ENCODE measurements at places on chromosomes 16 and 17.
A peak's percentile ranks its signal among the peaks of the same experiment; 100 is the strongest.

GRCh38 chr17:81230043-81230820 is 7.5 kb upstream of the CEP131 start:
- no peak for DNase-seq

- DNase-seq: peak; percentile 84
Measured at GRCh38 chr16:67396159-67397035, 3.1 kb upstream of the TPPP3 start.

GRCh38 chr17:80790981-80791742 is 200.5 kb upstream of the CHMP6 start:
- DNase-seq: no peak

DNA sequence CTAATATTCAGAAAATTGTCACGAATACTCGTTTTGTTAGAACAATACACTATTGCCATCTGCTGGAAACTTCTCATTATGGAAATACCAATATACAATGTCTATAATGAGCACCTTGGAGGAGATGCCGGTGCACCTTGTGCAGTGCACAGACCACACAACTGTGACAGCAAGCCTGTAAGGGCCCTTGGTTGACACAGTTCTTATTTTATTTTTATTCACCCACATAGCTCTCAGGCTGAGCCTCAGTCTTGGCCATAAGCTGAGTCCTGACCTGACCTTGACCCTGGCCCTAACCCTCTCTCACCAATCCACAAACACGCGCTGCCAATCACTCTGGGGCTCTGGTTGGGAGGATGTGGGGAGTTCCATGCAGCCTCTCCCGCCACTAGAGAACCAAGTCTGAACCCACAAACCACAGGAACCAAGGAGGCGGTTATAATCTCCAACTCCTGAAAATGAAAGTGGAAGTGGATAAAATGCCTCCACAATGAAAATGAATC is 7.6 kb downstream of the AIPL1 start:
- peak; percentile 37 for DNase-seq

DNA sequence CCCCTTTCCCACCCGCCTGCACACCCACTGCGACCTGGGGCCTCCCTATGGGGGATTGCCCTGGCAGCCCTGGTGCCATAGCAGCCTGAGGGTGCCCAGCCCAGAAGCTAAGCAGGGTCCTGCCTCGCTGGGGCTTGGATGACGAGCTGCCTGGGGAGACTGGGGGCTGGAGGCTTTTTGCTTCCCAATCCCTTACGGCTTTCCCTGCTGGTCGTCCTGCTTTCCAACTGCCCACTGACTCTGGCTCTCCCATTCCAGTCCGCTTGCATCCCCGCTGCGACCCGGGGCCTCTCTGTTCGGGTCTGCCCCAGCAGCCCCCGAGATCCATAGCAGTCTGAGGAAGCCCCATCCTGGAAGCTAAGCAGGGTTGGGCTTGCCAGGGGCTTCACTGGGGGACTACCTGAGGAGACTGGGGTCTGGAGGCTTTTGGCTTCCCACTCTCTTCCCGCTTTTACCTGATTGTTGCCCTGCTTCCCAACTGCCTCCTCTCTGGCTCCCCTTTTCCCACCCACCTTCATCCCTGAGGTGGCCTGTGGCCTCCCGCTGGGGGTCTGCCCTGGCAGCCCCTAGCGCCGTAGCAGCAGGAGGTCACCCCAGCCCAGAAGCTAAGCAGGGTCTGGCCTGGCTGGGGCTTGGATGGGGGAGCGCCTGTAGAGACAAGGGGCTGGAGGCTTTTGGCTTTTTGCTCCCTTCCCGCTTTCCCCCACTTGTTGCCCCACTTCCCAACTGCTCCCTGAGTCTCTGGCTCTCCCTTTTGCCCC is 2292.8 kb downstream of the TP53TG3F start:
- no peak for DNase-seq

- DNase-seq: no peak
Measured at GRCh38 chr17:68707031-68707430, 105.9 kb upstream of the FAM20A start.

DNA sequence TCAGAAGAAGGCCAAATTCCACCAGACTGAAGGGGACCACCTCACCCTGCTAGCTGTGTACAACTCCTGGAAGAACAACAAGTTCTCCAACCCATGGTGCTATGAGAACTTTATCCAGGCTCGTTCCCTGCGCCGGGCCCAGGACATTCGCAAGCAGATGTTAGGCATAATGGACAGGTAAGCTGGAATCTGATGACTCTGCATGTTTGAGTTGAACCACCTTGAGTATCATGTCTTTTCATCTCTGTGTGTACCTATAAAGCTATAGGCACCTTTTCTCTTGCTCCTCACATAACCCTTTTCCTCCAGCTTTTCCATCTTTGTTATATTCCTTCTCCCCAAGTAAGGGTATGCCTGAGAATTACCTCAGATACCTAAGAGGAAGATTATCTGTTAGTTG is 24.8 kb downstream of the ETV4 start:
- DNase-seq: no peak

GRCh38 chr16:65312071-65312470 is 190.2 kb upstream of the CDH11 start:
- no peak for DNase-seq

DNA sequence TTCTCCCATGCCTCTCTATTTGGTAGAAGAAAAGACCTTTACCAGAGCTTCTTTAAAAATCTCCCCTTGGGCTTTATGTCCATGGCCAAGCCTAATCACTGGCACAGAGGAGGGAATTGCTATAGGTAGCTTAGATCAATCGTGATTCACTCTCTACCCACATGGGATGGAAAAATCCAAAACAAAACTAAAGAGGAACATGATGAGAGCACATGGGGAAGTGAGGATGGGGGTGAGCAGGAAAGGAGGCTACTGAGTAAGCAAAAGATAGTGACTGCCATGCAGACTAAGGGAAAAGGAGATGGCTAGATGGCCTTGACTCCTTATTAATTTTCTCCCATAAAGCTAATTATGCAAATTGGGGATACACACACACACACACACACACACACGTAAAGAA is 201.2 kb downstream of the HS3ST3A1 start:
- DNase-seq: no peak

DNA sequence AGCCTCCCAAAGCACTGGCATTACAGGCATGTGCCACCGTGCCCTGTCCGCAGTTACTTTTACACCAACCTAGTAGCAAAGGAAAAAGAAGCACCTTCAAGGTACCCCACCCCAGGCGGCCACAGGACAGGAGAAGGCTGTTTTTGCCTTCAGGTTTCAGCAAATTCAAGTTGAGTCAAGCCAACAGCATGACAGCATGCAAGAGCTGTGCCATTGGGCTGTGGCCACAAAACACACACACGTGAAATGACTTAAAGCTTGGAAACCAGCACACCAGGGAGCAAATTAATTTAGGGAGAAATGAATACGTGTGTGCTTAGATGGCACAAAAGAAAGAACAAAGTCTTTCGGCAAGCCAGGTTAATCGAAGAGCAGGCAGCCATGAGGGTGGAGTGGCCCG is 39.7 kb downstream of the ERCC4 start:
- no peak for DNase-seq

DNA sequence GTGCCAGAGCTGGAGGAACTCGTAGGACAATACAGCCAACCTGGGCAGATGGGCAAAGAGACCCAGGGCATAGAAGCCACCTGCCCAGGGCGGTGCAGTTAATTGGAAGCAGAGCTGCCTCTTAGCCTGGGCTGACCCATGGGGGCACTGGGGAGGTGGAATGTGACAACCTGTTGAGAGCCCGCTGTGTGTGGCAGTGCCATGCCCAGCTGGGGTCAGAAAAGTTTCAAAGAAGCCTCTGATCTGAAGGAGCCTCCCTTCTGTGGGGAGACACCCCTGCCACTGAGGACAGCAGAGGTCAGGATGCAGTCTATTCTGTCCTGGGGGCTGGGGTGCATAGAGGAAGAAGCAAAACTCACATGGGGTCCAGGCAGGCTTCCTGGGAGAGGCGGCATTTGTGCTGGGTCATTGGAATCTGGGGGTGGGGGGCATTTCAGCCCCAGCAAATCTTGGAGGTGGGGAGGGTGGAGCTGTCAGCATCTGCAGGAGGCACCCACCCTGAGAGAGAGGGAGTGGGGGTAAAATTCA is 176.1 kb upstream of the CIBAR2 start:
- DNase-seq: no peak

GRCh38 chr16:77877712-77878347 is 89.5 kb downstream of the VAT1L start:
- DNase-seq: no peak

DNA sequence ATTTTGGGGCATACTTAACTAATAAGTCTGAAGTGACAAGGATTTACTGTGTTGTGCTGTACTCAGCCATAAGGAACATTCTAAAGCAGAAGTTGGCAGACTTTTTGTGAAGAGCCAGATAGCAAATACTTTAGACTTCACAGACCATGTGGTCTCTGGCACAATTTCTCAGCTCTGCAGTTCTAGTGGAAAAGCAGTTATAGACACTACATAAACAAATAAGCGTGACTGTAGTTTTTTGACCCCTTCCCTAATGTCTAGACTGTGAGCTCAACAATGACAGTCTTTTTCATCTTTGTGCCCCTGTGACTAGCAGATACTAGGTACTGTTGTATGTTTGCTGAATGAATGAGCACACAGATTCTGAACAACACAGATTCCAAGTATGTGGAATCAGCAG is 4.9 kb downstream of the RPAIN start:
- no peak for DNase-seq

- DNase-seq: peak; percentile 81
Measured at GRCh38 chr16:2486645-2487516, 12.0 kb downstream of the TBC1D24 start.

DNA sequence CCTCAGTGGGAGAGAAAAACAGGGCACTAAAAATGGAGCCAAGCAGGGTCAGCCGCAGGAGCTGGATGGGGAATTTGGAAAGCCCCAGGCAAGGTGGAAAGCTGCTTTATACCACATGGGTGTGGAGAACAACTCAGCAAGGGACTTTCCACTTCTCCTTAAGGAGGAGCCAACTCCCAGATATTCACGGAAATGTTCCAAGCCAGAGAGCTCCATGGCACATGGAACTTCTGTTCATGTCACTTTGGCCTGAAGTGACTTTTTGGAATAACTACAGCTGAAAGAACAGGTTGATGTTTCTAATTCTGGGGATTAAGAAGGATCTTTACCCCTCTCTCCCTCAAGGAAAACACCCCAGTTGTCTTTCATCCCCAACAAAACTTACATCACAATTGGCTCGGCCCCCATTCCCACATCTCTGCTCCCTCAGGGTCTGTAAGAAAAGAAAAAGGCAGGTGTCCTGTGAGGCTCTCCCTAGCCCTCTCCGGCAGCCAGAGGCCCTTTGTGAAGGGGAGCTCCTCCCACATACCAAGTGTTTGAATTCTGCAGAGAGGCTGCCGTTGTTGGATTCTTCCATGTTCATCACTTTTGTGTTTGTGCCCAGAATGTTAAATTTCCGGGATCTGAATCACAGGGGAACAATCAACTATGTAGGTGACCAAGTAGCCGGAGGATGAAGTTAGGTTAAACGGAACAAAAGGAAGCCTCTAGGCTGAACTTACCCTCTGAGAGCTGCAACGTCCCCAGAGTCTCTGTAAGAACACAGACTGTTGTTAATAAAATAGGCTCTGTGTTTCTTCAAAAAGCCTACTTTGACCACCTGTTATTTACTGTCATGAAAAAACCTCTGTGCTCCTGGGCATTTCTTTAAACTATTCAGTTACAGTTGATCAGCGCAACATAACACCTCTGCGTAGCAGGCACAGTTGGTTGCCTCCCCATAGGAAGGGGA is 41.0 kb downstream of the STAT5A start:
- DNase-seq: peak; percentile 54

DNA sequence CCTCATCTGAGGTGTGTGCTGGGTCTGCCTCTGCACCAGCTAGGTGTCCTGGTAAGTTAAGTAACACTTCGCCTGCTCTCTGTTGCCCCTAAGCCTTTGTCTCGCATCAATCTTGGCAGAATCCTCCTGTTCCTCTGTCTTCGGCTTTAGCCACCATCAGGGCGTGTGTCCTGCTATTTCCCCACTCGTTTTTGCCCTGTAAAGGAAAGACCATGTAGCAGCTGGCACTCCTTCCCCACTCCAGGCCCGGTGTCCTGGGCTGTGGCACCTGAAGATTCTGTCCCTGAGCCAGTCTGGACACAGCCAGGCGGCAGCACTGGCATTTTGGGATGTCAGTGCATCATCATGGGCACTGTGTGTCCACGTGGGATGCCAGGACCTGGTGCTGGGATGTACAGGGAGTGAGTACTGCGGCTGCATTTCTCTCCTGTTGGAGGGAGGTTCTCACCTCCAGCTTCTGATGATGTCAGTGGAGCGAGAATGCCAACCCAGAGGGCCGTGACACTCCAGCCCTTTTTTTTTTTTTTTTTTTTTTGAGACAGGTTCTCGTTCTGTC is 26.2 kb upstream of the FOXK2 start:
- no peak for DNase-seq

GRCh38 chr17:82795615-82796014 is 43.8 kb downstream of the TBCD start:
- no peak for DNase-seq

DNA sequence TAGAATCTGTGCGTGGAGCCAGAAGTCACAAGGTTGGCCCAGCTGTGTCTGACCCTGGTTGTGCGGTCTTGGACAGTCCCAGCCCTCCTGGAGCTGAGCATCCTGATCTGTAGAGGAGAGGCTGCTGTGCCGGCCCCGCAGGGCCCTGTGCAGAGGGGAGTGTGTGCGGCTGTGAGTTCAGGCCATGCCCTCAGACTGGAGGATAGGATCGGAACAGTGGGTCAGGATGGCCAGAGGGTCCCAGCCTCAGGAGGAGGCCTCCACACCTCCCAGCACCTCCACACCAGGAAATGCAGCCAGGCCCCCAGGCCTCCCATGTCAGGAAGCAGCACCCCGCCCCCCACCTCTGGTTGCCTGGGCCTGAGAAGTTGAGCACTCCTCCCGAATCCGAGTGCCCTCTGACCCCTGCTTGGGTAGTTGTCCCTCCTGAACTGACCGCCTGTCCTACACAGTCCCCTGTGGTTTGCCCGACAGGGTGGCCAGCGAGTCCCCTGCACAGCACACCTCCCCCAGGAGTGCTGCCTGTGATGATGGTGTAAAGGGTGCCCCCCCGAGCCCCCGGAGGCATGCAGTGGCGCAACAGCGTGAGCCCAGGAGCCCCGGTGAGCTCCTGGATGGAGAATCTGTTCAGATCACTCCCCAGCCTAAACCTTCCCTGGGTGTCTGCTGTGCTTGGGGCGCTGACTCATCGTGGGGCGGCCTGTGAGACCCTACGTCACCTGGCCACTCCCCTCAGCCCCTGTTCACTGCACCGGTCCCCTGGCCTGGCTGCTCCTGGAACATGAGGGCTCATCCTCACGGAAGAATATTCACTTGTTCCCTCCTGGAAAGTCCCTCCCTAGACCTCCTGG is 285.2 kb downstream of the SEC14L1 start:
- peak; percentile 36 for DNase-seq

All from stomach (tissue), 19 donors.